ENCODE measurements at places on chromosomes 12 and 14.
A peak's percentile ranks its signal among the peaks of the same experiment; 100 is the strongest.

- DNase-seq = peak; percentile 93
Measured at GRCh38 chr14:105045710-105046326, 19.4 kb downstream of the GPR132 start.

DNA sequence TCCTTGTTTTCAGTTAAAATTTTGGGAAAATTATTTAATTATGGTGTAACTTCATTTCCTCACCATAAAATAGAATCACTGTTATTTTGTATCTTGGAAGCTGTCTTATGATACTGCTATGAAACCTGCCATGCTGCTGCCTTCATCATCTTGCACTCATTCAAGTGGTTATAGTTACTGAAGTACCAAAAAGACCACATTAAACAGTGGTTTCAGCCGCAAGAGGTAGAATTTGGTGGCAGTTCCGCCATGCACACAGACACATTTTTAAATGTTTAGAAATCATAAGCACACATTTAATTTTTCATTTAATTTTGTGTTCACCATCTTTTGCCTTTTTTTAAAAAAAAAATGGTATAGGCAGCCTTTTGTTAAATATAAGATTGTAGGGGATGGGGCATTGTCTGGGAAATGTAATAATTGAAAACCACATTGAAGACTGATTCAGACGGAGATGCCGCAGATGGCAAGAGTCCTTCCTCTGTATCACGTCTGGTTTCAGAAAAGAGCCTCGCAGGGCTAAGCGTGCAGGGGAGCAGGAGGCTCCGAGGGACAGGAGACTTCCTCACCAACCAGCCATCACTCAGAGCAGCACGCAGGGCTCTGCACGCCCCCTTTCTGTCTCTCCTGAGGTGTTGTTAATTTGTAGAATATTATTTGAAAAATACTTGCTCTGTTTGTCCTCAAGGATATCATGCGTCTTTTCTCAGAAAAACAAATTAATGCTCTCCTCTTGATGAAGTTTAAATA is 115.2 kb upstream of the PELI2 start:
- no peak for DNase-seq

GRCh38 chr12:115268451-115268850 is 584.5 kb upstream of the TBX3 start:
- no peak for DNase-seq

GRCh38 chr14:52352569-52352968 is 38.5 kb downstream of the PTGER2 start:
- DNase-seq = no peak

DNA sequence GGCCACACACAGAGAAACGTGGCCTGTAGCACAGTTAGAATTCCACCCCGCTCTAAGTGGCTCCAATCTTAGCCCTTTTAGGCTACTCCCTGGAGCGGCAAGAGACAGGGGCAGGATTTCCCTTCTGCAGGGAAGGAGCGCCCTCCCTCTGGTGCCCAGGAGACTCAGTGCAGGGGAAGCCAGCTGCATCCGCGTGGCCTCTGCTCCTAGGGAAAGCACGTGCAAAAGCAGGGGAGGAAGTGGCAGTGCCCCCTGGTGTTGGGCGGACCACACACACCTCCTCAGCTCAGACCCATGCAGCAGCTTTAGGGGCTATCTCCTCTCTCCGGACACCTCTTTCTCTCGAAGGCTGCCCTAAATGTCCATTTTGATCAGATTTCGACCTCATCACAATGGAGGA is 50.0 kb downstream of the SPRING1 start:
- no peak for DNase-seq
